Myocyte (in vitro differentiated cells): ENCODE measurements at places on chromosomes 4 and X. TPM values are rescaled to one million over a fixed set of nuclear protein-coding genes. Genes with fewer than 3 reads are reported as not detected.

DNA sequence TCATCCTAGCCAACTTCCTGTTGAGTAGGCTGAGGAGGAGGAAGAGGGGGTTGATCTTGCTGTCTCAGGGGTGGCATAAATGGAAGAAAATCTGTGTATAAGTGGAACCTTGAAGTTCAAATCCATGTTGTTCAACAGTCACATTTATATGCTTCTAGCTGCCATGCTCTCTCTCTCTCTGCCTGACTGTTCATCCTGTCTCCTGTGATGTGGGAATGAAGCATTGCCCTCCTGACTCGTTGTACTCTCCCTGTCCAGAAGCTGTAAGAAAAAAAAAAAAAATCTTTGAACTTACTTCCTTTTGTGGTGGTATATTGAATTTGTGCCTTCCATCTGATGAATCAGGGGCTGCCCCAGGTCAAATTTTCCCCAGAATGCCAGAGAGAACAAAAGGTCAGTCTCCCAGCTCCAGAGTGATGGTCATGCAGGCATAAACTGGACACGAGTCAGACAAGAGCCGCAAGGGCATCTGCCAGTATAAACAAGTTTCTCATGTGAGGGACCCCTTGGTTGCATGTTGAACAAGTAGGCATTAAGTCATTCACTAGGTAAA is 257.0 kb downstream of the IDS start:
- DNase-seq = peak; percentile 18

GRCh38 chrX:14274691-14275090 is 245.0 kb upstream of the GEMIN8 start:
- no peak for DNase-seq

DNA sequence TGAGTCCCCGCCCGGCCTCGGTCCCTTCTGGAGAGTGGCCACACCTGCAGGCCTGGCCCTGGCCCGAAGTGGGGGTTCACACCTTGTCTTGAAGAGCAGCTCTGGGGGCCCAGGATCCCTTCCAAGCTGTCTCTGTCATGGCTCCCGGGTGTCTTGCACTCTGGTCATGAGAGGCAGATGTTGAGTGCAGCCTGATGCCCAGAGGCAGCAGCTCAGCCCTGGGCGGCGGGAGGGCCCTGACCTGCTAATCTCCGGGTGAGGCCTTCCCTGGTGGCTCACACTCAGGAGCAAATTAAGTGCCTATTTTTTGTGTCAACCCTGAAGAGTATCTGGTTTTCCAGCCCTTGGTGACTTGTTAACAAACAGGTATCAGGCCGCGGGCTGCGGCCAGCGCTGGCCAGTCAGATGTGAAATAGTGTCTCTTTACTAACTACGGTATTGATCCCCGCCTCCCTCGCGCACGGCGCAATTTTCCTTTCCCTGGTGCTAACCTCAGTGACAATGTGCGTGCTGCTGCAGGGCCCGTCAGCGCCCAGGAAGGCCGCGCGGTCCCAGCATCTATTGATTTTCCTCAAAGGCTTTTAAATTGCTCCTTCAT is 24.2 kb downstream of the NKX1-1 start:
- DNase-seq = no peak

DSPP gene
- total RNA-seq = not detected in 2 replicates

F8 gene
- 4.1 and 9.3 TPM in 2 replicates for total RNA-seq

- no peak for DNase-seq
Measured at GRCh38 chrX:50180073-50180940, 20.5 kb downstream of the AKAP4 start.

TMEM271 gene
- total RNA-seq = not detected in 2 replicates

DNA sequence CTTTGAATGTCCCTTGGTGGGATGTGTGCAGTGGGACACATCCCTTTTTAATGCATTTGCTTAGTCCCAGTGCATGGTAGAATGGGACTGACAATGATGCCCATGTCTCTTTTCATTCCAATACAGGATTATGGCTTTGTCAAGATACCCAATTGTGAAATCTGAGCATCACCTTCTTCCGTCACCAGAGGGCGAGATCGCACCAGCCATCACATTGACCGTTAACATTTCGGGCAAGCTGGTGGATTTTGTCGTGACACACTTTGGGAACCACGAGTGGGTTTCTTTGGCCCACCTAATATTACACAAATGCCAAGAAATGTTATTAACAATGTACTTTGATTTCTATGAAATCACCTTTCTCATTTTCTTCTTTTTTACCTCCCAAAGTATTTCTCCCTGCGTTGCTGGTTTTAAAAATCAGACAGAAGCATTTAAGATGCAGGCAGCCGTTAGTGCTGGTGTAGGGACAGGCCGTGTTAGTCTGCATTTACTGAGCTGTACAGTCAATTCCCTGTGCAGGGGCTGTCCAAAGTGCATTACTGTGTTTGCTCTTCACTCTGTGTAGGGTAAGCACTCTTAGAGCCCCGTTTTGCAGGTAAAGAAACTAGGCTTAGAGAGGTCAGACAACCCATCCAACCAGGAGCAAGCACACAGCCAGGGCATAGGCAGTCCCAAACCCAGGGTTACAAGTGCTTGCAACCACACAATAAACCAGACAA is 46.5 kb downstream of the CWH43 start:
- DNase-seq = peak; percentile 45

C4orf51 gene
- total RNA-seq = not detected in 2 replicates

DNA sequence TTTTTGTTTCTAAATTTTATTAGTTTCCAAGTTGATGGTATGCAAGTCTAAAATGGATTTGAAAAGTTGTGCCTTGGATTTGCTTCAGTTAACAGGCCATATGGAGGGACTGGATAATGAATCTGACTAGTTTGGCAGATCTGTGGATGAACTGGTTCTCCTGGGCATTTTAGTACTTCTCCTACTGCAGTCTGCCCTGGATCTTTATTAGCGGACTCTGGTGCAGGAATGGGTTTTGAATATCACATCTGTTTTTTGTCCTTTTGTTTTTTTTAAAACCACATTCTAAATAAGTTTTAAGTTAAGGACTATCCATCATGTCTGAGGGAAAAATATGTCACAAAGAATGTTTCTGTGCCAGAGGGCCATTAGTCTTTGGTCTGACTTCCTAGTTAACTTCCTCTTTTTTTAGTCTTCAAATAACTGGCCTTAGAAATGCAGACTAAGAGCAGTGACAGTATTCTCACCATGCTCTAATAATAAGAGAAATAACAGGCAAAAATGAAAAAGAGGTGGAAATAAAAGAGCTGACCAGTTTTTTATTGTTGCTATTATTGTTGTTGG is 13.9 kb upstream of the DCK start:
- no peak for DNase-seq

DNA sequence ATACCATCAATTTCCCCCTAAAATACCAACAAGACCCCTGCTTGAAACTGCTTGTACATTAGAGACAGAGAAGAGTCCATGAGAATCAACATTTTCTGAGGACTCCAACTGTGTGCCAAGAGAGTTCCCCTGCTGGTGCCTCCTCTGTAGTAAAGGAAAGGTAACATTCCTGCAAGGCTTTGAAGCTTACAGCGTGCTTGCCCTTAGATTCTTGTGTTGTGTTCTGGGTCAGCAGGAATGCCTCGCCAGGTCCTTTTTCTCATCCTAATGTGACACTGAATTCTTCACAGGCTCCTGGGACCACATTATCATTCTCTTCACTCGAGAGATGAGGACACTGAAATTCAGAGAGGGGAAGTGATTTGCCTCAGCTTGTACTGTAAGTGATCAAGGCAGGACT is 9.7 kb upstream of the EOLA2 start:
- no peak for DNase-seq

PPARGC1A gene
- total RNA-seq = 4.8 and 8.2 TPM in 2 replicates

- DNase-seq = peak; percentile 39
Measured at GRCh38 chr4:146643812-146644401, 5.2 kb downstream of the POU4F2 start.

GRCh38 chrX:153410373-153410772 is 899 bp upstream of the ZFP92 start:
- no peak for DNase-seq

PNMA3 gene
- total RNA-seq = 0.19 TPM in 1 of 2 replicates, not detected in the other

DNA sequence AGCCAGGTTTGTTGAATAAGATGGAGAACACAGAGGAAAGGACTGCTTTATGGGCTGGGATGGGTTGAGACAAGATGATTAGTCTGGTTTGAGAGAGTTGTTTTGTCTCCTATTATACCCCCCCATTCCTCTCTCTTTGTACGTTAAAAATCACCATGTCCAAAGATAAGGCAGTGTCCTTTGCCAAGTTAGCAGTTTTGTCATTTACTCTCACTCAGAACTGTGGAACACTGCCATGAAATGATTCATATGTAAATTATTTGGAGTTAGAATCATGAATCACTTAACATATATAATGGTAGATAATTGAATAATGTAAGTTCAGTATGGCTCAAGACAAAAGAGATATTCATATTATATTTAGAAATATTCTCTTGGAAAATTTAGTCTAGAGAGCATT is 151.3 kb downstream of the DCLK2 start:
- DNase-seq = no peak

CT45A10 gene
- not detected in 2 replicates for total RNA-seq

- DNase-seq = peak; percentile 55
Measured at GRCh38 chr4:118954246-118954645, 65.6 kb downstream of the SYNPO2 start.

UGT2B11 gene
- total RNA-seq = not detected in 2 replicates

- no peak for DNase-seq
Measured at GRCh38 chrX:154998204-154998880, 24.2 kb downstream of the F8 start.

- no peak for DNase-seq
Measured at GRCh38 chr4:110543577-110543976, 67.6 kb downstream of the ENPEP start.

BST1 gene
- total RNA-seq = 0.88 and 1.4 TPM in 2 replicates

HDAC6 gene
- total RNA-seq = 60.8 and 75.5 TPM in 2 replicates

GRCh38 chr4:122990891-122991290 is 68.5 kb upstream of the NUDT6 start:
- DNase-seq = no peak

VCX gene
- total RNA-seq = not detected in 2 replicates

DNA sequence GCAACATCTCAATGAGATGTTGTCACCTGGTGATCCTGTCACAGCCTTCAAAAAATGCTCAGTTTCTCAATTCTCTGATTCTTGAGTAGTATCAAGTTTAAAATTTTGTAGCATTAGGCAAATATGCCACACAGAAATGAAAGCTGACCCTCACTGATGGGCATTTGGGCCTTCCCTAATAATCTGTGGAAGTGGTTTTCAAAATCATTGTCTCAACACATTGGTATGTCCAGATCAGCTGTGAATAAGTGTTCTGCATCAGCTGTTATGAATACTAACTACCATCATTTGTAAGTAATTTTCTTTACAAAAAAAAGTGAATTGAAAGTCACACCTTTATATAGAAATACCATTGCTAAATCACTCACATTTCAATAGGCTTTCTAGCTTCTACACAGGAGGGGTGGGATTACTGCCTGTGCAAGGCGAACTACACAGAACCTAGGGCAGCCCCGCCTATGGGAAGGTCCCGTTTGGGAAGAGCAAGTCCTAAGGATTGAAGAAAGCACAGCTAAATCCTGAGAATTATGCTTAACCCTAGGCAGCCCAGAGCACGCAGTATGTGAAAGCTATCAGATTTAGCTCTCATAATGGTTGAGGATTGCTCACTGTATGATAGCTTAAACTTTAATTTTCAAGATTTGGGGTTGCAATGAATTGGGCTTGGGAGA is 73.4 kb downstream of the GPC3 start:
- DNase-seq = peak; percentile 4

SYTL5 gene
- total RNA-seq = 0.16 and 0.26 TPM in 2 replicates

- DNase-seq = peak; percentile 81
Measured at GRCh38 chr4:110669663-110670062, 46.8 kb upstream of the PITX2 start.

DNA sequence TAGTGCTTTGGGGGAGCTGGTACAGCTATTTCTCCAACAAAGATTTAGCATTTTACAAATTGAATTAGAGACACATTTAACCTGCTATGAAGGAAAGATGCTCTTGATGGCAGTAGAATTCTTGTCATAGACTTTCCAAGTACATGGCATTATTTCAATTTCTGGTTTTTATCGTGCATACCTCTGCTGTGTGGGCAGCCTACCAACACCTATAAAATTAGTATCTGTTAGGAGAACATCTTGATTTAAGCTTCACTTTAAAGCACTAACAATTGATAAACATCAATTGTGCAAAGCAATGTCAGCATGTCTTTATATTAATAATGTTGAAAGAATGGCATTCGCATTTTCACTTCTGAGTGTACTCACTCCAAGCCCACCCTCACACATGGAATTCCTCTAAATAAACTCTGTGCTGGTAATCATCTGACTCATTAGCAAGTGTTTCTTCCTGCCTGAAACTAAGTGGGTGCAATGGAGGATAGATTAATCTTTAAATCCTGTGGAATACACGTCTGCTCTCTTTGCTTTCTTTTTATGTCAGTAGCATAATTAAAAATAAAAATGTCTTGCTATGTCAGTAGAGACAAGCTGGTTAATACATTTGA is 279.8 kb upstream of the MAGEB18 start:
- no peak for DNase-seq

DNA sequence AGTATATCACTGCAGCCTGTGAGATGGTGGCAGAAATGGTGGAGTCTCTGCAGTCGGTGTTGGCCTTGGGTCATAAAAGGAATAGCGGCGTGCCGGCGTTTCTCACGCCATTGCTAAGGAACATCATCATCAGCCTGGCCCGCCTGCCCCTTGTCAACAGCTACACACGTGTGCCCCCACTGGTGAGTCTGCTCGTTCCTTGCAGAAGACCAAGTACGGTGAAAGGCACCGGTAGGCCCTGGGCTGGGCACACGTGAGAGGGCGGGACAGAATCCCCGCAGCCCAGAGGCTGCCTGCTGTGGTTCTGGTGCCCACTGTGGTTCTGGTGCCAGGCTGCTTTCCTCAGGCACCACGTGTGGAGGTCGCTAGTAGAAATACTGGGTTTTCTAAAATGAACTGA is 31.2 kb upstream of the MSANTD1 start:
- no peak for DNase-seq

DNA sequence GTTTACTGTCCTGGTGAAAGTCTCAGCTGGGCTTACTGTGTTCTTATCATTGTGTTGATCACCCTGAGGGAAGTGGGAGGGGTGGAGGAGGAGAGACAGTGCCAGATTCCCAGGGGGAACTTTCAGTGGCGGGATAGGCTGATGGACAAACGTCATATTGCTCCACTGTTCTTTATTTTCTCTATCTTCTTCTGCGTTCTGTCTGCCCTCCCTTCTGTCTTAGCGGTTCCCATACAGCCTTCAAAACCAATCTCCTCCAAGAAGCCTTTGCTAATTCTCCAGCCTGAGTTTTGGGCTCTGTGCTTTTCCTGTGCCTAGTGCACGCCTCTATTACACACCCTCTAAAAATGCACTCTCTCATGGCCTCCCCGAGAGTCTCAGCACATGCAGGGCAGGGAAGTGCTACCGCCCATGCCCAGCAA is 448.7 kb upstream of the FAT1 start:
- DNase-seq = no peak

RHOXF2 gene
- total RNA-seq = not detected in 2 replicates

GRCh38 chr4:146522869-146523205 is 1.1 kb upstream of the SLC10A7 start:
- peak; percentile 16 for DNase-seq

- DNase-seq = no peak
Measured at GRCh38 chr4:184385705-184386141, 88.6 kb downstream of the IRF2 start.

GRCh38 chr4:37535872-37536271 is 150.3 kb downstream of the RELL1 start:
- no peak for DNase-seq

C4orf36 gene
- 0.21 TPM in 1 of 2 replicates, not detected in the other for total RNA-seq

TREX2 gene
- 0.78 and 1.5 TPM in 2 replicates for total RNA-seq
